ENCODE measurements at places on chromosomes 4 and X.

- DNase-seq, result no peak
Measured at GRCh38 chr4:41586675-41587225, 48.8 kb downstream of the LIMCH1 start.

- no peak for DNase-seq
Measured at GRCh38 chr4:150096625-150097024, 18.4 kb downstream of the DCLK2 start.

GRCh38 chr4:143232277-143232676, 47.6 kb downstream of the USP38 start:
- no peak for DNase-seq

- DNase-seq, result no peak
Measured at GRCh38 chrX:14872355-14872754, 514 bp downstream of the FANCB start.

DNA sequence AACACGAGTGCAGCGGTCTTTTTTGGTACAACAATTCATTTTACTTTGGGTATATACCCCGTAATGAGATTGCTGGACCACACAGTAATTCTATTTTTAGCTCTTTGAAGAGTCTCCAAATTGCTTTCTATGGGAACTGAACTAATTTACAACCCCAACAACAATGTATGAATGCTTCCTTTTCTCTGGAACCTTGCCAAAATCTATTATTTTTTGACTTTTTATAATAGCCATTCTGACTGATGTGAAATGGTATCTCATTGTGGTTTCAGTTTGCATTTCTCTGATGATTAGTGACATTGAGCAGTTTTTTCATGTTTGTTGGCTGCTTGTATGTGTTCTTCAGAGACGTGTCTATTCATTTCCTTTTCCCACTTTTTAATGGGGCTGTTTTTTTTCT, 240.8 kb downstream of the STK32B start:
- DNase-seq, result no peak

DNA sequence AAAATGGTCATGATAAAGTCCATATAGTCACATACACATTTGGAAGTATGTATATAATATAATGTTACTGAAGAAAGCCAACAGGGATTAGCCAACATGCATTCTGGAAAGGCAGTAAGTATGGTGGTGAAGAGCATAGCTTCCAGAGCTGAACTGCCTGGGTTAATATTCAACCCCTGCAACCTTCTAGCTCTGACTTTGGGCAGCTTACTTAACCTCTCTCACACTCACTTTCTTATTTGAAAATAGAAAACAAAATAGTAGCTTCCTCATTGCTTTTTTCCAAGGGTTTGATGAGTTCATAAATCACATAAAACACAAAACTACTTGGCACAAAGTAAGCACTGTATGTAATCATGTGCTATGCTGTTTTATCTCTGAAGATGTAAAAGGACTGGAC, 216.4 kb downstream of the CHIC2 start:
- no peak for DNase-seq

Data from central memory CD8-positive, alpha-beta T cell (primary cell).